Sciatic nerve (tissue), 2 donors: ENCODE measurements at places on chromosomes 7 and 10. TPM values are rescaled to one million over a fixed set of nuclear protein-coding genes. Genes with fewer than 3 reads are reported as not detected.
A peak's percentile ranks its signal among the peaks of the same experiment; 100 is the strongest.

DNA sequence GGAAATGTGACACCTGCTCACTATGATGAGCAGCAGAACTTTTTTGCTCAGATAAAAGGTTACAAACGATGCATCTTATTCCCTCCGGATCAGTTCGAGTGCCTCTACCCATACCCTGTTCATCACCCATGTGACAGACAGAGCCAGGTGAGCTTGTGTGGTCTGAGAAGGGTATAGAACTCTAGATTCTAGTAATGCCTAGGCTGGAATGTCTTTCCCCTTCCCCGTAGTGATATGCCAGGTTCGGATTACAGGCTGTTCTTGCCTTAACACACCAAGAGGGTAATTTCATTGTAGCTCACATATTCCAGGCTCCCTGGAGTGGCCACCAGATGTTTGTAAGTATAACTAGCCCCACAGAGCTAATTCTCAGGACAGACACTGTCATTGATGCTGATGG lies 9.2 kb downstream of the HIF1AN start:
- no peak for DNase-seq

DNA sequence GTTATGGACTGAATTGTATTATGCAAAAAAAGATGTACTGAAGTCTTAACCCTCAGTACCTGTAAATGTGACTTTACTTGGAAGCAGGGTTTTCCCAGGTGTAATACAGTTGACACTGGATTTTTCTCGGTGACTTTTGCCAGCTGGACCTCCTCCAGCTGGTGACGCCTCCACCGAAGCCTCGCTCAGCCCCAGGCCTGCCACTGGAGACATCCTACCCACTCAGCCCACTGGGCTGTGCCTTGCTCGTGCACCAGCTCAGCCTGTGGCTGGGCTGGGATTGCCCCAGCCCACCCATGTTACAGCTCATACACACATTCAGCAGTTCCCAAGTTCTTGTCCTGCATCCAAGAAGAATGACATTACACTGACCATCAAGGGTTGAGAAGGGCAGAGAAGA lies 42.4 kb upstream of the GPR22 start:
- DNase-seq = no peak

The PSTK gene
- total RNA-seq = 5.4 TPM

- no peak for DNase-seq
Observed at GRCh38 chr10:4763960-4764428, 62.0 kb upstream of the AKR1E2 start.

The ADAM22 gene
- 8.5 TPM for total RNA-seq

DNA sequence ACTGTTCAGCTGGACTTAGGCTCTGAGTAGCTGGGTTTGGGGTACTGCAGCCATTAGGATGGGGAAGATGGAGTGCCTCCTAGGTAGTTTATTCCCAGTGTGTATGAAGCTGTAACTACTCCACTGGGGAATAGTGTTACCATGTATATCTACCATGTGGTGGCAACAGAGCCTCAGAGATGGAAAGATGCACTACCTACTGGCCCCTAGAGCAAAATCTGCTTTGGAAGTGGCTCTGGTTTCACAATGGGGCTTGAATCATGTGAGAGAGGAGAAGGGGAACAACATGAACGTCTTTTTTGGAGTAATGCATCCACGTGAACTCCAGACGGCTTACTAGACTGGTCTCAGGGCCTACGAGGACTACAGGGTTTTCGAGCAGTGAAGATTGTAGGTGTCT lies 167.3 kb downstream of the CALCR start:
- no peak for DNase-seq

DNA sequence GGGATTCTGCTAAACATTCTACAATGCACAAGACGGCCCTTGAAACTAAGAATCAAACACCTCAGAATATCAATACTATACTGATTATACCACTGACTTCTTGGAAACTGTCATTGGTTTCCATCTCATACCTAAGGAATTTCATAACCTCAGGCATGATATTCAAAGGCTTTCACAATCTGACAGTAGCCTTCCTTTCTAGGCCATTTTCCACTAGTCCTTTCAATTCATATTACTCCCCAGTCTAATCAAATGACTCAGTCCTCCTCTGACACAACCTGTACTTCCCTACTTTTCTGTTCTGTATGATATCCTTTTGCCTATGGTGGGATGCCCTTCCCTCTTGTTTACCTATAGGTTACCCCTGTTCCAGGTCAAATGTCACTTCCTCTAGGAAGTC lies 48.3 kb downstream of the CSTF2T start:
- DNase-seq = no peak

The VAX1 gene
- not detected for total RNA-seq

GRCh38 chr10:14838582-14839304 lies 637 bp downstream of the HSPA14 start:
- DNase-seq = peak; percentile 71

GRCh38 chr7:50449501-50449880 lies 659 bp downstream of the FIGNL1 start:
- DNase-seq = no peak

The SMKR1 gene
- total RNA-seq = 0.36 TPM

DNA sequence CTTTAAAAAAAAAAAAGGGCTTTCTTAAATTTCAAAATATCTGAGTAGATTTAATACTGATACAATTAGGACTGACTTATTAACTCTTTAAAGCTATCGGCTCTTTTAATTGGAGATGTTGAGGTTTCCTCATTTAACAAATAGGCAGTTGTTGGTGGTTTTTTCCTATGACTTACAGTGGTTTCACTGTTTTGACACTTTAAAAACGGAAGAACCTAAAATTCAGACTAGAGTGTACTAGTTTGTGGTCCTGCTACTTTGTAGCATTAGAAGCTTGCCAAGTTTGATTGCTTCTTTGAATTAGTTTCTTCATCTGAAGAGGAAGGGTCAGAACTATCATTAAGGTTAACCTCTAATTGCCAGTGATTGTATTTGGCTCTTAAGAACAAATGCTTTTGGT lies 27.7 kb downstream of the CUL1 start:
- DNase-seq = no peak

DNA sequence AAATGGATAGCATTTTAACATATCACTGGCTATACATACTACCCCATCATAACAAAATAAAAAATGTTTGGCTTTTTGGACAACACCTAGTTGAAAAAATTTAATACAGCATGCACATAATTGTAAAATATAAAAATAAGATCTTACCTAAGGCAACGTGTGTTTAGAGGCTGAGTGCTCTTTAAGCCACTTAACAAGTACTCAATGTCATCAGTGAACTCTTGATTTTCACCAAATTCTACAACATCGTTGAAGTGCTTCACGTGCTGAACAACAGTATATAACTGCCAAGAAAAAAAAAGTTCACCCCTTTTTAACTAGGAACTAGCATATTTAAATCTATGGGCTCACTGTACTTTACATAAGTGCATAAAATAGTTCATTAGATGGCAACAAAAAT lies 49.5 kb downstream of the WAPL start:
- no peak for DNase-seq

The BMPR1A gene
- total RNA-seq = 76.0 TPM

The VOPP1 gene
- total RNA-seq = 66.2 TPM

DNA sequence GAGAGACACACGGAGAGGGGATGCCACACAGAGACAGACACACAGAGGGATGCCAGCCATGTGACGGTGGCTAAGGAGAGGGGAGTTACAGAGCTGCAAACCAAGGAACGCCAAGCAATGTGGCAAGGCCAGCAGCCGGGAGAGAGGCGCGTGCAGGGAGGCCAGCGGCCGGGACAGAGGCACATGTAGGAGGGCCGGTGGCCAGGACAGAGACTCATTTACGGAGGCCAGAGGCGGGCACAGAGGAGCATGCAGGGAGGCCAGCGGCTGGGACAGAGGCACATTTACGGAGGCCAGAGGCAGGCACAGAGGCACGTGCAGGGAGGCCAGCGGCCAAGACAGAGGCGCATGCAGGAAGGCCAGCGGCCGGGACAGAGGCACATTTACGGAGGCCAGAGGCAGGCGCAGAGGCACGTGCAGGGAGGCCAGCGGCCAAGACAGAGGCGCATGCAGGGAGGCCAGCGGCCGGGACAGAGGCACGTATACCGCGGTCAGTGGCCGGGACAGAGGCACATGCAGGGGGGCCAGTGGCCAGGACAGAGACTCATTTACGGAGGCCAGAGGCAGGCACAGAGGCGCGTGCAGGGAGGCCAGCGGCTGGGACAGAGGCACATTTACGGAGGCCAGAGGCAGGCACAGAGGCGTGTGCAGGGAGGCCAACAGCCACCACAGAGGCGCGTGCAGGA lies 40.4 kb downstream of the INSIG1 start:
- DNase-seq = no peak

DNA sequence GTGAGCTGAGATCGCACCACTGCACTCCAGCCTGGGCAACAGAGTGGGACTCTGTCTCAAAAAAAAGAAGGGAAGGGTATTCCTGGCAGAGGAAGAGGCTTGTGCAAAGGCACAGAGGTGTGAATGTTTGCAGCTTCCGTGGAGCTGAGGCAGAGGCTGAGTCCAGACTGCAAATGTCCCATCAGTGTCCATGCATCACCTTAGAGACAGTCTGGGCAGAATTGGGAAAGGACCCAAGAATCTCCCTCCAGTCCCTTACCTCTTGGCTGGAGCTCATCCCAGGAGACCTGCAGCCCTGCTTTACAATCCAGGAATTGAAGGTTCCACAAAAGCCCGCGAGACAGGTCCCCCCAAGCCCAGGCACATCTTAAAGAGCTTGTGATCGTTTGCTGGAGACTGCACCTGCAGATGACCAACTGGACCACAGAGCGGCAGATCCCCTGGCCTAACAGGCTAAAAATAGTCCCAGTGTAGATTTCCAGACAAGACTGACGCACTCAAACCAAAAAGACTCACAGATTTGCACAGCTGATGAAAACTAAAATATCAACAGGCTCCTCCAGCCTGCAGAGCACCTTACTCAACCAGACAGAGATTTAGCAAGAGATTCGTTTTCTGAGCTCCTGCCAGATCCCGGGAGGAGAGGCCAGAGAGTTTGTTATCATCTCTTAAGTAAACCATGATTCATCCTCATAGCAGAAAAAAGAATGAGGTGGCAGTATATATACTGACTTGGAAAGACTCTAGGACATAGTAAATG lies 22.9 kb upstream of the NANOS1 start:
- peak; percentile 75 for DNase-seq

The C7orf57 gene
- not detected for total RNA-seq

DNA sequence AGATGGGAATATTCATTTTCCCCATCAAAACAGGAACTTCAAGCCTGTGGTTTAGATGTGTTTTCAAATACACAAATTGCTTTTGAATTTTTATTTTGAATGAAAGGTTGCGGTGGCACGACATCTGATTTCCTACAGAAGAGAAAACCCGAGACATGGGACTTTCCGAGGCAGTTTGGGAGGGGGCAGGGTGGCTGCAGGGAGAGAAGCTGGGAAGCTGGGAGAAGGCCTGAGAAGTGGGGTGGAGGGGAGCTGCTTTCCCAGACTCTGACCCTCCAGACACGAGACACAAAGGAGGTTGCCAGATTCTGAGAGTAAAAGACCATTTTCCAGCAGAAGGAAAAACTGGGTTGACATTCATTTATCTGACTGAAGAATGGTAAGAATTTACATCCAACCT lies 19.6 kb downstream of the TMEM176A start:
- DNase-seq = no peak

GRCh38 chr10:34809796-34810195 lies 5.3 kb downstream of the PARD3 start:
- DNase-seq = no peak

- no peak for DNase-seq
Observed at GRCh38 chr10:66941491-66941890, 15.7 kb downstream of the LRRTM3 start.

DNA sequence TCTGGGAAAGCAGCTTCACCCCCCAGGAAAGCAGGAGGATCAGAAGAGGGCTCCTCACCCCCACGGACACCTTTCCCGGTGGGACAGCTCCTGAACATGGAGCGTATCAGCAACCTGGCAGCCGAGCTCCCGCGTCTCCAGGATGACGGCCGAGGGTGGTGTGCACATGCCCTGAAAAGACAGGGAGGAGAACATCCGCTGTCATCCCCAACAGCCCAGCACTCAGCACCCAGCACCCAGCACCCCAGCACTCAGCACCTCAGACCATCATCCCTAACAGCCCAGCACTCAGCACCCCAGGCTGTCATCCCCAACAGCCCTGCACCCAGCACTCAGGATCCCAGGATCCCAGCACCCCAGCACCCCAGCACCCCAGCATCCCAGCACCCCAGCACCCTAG lies 3.9 kb upstream of the CFAP46 start:
- DNase-seq = peak; percentile 47
